ENCODE measurements at places on chromosomes 12 and 14.

GRCh38 chr12:21627924-21628323 lies 23.3 kb upstream of the GYS2 start:
- DNase-seq: no peak

DNA sequence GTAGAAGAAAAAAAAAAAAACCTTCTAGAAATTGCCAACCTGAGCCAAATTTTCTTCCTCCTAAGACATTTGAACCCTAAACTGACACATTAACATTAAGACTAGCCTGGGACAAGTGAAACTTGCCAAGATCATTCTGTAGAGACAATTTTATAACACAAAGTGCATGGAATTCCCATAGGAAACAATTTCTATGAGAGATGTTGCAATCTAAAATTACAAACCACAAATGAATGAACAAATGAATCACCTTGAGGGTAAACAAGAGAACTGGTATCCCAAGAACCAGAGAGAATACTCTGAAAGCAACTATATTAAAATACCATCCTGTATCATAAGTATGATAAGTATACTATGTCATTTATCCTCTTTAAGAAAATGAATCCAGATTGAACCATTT lies 165.3 kb downstream of the DICER1 start:
- DNase-seq: no peak

- no peak for DNase-seq
Measured at GRCh38 chr12:81518638-81519037, 240.5 kb downstream of the PPFIA2 start.

DNA sequence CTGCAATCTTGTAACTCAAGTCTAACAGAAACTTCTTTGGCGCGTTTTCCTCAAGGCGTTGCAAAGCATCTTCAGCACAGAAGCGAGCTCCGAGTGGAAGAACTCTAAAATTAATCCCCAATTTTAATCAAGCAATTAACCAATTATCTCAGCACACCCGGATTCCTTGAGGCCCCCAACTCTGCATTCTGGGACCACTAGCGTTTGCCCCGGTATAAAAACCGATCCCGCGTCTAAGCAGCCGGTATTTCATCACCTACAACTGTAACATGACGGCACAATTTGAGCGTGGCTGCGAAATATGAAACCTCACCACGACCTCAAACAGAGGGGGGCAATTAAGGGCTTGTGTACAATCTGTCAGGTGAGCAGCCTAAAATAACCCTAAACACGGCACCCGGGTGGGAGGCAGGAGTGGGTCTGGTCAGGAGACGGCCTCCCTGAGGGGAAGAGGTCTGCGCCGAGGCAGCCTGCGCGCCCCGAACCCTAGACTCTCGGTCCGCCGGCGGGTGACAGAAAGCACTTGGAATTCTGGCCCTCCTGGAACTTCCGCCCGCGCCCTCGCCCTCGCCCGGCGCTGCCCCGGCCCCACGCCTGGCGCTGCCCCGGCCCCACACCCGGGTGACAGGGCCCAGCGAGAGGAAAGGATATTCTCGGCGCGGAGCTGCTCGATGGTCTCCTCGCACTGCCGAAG lies 594 bp downstream of the ZCCHC8 start:
- DNase-seq: peak; percentile 8

DNA sequence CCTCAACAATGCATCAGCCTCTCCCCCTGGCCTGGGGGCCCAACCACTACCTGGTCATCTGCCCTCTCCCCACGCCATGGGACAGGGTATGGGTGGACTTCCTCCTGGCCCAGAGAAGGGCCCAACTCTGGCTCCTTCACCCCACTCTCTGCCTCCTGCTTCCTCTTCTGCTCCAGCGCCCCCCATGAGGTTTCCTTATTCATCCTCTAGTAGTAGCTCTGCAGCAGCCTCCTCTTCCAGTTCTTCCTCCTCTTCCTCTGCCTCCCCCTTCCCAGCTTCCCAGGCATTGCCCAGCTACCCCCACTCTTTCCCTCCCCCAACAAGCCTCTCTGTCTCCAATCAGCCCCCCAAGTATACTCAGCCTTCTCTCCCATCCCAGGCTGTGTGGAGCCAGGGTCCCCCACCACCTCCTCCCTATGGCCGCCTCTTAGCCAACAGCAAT lies 7.4 kb upstream of the RNU7-1 start:
- DNase-seq: no peak

GRCh38 chr14:79443602-79444001 lies 767.7 kb downstream of the DIO2 start:
- DNase-seq: no peak

- DNase-seq: no peak
Measured at GRCh38 chr12:10392394-10392930, 2.6 kb upstream of the KLRK1 start.

DNA sequence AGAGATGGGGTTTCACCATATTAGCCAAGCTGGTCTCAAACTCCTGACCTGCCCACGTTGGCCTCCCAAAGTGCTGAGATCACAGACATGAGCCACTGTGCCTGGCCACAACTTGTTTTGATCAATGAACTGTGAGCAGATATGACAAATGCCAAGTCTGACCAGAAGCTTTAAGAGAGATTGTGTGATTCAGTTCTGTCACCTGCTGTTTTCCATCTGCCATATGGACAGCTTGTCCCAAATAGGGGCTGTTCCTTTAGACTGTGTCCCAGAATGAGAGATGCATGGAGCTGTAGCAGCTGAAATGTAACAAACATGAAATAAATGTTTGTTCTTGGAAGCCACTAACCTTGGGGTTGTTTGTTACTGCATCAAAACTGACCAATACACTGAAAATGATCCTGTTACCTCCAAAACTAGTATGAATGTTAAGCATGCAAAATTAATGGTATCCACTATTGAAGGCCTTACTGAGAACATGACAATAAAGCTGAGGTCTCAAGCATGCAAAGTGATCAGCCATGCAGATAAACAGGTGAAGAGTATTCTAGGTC lies 65.9 kb upstream of the MED13L start:
- no peak for DNase-seq

DNA sequence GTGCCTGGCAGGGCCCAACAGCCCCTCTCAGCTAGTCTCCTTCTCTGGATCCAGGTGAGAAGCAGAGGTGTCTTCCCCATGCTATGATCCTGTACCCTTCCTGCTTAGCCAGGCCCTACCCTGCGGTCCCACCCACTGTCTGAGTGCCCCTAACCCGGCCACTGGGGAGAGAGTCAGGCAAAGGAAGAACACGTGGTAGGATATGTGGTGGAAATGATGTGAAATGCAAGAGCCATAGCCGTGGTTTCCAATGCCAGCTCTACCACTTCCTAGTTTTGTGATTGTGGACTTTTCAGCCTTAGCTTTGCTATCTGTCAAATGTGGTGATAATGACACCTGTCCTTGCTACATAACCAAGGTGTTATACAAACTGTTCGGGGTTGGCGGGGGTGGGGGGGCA lies 15.8 kb downstream of the KRT2 start:
- DNase-seq: no peak

DNA sequence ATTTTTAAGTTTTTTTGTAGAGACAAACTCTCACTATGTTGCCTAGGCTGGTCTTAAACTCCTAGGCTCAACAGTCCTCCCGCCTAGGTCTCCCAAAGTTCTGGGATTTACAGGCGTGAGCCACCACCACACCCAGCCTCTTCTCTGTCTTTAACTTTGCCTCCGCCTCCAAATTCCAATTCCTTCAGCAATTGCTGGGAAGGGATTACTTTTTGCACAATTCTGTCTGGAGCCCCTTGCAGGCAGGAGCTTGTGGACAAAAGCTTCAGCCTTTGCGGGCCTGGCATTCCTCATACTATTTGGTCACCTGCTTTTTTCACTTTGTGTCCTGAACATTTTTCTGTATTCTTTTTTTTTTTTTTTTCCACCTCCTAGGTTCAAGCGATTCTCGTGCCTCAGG lies 26.0 kb downstream of the SH2B3 start:
- DNase-seq: no peak

- DNase-seq: no peak
Measured at GRCh38 chr12:10557329-10557728, 51.6 kb downstream of the EIF2S3B start.

DNA sequence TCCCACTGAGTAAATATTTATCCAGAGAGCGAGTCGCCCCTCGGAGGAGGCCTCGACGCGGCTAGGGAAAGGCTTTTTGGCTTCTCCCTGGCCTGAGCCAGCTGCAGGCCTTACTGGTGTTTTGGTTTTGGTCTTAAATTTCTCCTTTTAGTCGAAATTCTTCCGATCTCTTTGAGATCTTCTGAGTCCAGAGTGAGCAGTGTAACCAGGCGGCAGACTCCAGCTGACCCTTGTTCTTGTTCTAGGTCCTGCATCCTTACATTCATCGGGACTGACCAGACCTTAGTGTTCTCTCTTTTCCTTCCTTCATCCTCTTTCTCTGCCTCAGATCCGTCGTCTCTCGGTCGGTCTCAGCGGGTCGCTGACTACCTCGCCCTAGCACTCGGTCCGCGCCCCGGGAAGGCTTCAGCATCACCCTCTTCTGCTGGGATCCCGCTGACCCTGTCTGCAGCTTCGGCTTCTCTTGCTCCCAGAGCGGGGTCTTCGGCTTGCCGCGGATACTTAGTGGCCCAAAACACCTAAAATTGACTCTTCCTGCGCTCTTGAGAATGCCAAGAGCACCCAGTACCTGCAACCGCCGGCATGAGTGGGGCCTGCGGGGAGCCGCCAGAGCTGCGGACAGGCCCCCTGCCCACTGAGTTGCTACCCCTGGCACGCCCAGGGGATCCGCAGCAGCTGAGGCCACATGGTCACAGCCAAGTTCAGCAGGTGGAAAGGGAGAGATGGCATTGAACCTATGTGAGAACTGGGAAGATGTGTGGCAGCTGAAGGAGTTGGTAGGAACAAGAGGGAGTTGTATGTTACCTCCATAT lies 2.4 kb upstream of the PAX9 start:
- DNase-seq: no peak

DNA sequence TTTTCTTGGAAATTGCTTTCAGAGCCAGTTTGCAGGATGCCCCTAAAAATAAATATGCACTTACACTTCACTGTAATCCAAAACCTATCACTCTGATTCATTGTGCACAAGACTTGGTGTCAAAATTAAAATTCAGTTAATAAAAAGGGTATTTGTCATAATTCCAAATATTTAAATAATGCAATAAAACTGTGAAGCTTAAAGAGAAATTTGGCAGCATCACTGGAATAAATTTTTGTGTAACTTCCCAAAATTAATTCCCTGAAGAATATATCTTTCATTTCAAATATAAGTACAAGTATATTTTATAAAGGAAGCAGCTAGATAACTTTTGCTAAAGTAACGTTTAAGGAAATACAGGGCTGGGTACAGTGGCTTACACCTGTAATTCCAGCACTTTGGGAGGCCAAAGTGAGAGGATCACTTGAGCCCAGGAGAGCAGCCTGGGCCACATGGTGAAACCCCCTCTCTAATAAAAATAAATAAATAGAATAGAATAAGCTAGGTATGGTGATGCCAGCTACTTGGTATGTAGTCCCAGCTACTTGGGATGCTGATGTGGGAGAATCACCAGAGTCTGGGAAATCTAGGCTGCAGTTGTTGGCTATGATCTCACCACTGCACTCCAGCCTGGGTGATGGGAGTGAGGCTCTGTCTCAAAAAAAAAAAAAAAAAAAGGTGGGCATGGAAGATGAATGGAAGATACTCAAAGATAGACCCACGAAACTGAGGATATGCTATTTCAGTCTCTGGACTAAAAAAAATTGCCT lies 233.8 kb downstream of the FBXL14 start:
- DNase-seq: no peak

GRCh38 chr12:87117526-87117925 lies 861.3 kb upstream of the MGAT4C start:
- no peak for DNase-seq

DNA sequence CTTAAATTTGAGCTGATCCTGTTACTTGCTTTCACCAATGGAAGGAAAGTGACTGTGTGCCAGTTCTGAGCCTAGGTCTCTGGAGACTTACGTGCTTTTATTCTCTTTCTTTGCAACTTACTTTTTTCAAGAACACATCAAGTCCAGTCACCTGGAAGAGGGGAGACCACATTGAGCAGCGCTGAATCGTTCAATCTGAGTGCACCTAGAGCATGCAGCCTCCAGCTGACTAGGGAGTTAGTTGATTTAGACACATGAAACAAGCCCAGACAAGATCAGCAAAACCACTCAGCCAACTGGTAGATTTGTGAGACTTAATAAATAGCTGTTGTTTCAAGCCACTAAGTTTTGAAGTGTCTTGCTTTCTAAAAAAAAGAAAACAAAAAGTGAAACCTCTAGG lies 1014.8 kb upstream of the FBXO33 start:
- DNase-seq: no peak

GRCh38 chr12:57607958-57608663 lies 3.1 kb upstream of the ARHGEF25 start:
- no peak for DNase-seq

- DNase-seq: no peak
Measured at GRCh38 chr12:12323591-12323990, 26.5 kb downstream of the MANSC1 start.

GRCh38 chr12:57782243-57782607 lies 362 bp upstream of the TSFM start:
- no peak for DNase-seq

DNA sequence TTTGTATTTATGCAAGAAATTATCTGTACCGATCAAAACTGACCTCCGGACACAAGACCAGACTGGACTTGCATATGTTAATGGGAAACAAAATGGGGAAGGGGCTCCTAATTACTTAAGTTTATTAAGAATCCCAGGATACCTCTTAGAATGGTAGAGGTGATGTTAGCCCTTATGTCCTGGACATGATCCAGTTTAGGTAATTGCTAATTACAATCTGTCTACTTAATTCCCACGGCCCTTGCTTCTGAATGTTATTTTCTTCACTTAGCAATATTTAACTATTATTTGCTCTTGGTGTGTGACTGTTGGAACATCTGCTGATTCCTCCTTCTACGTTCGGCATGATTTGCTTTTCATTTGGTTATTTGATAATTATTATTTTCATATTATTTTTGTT lies 644.0 kb downstream of the DIO2 start:
- no peak for DNase-seq

DNA sequence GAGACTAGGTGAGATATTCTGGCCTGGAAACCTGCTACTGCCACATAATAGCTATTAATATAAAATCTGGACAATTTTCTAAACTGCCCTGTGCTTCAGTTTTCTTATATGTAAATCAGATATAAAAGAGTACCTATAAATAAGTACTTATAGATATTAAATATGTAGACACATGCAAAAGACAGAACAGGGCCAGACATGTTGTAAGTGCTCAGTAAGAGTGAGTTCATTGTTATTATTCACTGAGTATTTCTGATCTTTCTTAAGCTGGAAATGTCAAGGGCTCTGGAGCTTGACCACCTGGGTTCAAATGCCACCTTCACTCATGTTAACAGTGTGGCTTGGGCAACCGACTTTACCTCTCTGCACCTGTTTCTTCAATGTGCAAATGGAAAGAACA lies 179.8 kb downstream of the GALC start:
- DNase-seq: no peak

GRCh38 chr14:99699085-99699760 lies 15.1 kb downstream of the CYP46A1 start:
- DNase-seq: no peak

GRCh38 chr12:110349514-110350151 lies 53.9 kb downstream of the ANAPC7 start:
- DNase-seq: peak; percentile 24

DNA sequence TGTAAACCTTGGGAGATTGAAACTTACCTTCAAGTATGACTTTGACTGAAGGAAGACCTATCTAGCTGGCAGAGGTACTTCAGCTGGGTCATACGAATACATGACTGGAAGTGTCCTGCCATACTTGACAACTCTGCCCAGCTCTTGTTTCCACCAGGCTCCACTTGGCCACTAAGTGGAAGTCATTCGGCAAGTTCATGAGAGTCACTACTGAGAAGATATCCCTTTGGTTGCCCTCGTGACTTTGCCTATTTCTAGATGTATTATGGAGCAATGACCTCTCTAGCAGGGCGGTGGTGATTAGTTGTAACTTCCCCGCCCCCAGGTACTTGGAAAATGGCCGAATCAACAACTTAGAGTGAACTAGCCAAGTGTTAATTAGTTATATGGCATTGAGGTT lies 8.6 kb upstream of the CACNA1C start:
- DNase-seq: no peak

Data from stimulated activated CD4-positive, alpha-beta T cell treated with anti-CD3 and anti-CD28 coated beads, Interleukin-1b, Interleukin-23, amount 100 ng/mL, for 1 hour (primary cell).